ENCODE measurements at places on chromosomes 12 and 14.

DNA sequence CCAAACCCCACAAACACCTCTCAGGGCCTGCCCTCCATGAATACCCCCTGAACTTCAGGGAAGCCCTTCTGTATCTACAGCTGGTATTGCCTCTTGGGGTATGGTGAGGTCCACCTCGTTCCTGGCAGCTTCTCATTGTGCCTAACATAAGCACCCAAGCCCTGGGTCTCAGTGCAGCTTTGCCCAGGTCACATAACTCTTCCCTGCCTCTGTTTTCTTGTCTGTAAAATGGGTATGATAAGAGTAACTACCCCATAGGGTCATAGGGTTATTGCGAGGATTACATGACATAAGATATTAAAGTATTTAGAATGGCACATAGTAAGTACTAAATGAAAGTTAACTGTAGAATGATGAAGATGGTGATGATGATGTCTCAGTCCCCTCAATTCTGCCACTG, 190.0 kb upstream of the PWP1 start:
- DNase-seq: no peak

GRCh38 chr12:116400636-116401372, 123.3 kb upstream of the MED13L start:
- no peak for DNase-seq

- peak; percentile 7 for DNase-seq
Measured at GRCh38 chr14:70622111-70622712, 19.5 kb upstream of the TTC9 start.

DNA sequence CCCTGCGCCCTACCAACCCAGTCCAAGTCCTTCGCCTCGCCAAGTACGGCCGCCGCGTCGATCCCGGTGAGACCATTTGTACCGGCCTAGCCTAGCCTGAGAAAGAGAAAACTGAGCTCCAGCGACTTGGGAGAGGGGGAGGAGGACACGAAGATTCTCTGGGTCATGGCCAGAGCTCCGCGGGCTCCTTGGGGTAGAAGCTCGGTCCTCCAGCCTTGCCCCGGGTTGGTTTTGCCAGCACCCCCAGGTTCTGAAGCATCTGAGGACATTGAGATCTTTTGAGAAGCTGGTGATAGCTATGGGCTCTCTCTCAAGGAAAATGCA, 7.3 kb downstream of the LHX5 start:
- DNase-seq: no peak

DNA sequence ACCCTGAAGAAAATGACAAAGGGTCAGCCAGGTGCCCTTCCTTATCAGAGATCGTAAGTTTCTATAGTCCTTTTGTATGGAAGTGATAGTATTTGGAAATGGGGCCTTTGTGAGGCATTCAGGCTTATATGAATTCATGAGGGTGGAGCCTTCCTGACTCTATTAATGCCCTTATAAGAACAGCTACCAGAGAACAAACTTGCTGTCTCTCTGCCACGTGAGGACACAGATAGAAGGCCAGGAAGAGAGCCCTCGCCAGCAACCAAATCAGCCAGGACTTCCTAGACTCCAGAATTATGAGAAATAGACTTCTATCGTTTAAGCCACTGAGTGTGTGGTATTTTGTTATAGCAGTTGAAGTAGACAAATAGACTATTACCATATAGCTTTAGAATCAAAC, 36.7 kb downstream of the TRMT5 start:
- no peak for DNase-seq
